Fibroblast of upper back skin (primary cell): ENCODE measurements at places on chromosomes 16 and 17.

DNA sequence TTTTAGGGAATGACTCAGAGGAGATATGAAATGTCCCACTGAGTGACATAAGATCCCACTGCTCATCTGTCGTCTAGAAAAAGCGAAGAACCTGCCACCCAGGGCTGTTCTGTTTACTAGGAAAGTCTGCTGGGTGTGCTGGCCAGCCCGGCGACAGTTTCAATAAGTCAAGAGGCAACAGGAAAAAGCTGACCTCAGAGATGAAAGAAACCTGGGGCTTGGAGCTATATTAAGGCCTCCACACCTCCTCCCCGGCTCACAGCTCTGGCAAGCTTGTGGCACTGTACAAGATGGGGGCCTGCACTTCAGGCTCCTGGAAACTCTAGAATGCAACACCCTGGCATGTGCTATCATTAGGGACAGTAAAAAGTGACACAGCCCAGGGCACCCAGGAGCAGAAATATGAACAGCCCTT, 10.6 kb downstream of the ZFHX3 start:
- no peak for DNase-seq

DNA sequence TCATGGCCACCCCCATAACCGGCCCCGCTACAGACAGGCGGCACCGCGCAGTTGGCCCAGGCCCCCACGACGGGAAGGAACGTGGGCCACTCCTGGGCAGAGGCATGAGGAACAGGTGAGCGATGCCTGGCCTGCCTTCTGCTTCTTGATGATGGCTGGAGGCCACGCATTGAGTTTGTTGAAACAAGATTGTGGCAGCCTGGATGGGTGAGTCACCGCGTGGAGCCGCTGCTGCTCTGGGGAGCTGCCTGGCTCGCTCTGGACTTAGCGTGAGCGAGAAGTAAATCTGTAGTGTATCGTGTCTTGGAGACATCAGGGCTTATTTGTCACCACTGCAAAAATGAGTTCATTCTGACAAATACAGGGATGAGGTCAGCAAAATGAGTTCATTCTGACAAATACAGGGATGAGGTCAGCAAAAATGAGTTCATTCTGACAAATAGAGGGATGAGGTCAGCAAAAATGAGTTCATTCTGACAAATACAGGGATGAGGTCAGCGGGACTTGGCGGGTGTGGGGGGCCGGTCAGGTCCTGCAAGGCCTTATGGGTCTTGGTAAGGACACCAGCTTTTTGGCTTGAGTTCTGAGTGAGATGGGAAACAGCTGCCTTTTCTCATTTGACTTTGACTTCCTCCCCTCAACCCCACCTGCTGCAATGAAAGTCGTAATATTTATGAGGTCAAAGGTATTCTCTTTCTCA, 93.0 kb downstream of the SEC14L1 start:
- DNase-seq: peak; percentile 64

GRCh38 chr17:35868737-35869136, at the start of gene HEATR9:
TSS of gene HEATR9 (minus strand) at chr17:35868891. CDS start at chr17:35868742, 149 bp downstream.
- DNase-seq: no peak

DNA sequence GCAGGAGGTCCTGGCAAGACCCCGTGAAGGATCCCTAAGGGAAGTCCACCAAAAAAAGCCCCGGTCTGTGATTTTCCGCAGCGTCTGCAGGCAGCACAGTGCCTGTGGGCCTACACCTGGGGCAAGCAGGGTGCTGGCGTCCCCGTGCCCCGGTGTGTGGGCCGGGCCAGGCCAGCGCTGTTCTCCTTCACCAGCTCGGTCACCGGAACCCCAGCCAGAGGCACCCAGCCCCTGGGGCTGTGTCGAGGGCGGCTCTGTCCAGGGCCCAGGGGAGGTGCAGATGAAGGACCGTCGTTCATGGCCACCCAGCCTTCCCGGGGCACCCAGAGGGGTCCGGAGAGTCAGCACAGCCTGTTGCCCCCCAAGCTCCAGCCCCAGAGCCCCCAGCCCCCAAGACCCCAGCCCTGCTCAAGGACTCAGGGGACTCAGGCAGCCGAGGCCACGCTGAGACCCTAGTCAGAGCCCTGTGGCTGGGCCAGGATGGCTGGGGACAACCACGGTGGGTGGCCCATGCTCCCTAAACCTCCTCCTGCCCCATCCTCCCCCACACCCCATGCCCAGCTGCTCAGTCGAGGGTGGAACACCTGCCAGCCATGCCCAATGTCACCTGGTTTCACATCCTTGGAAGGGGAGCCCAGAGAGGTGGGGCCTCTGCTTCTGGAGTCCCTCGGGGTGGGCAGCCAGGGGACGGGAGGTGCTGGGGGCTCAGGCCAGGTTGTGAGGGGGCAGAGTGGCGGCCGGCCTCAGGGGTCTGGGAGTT, 5.7 kb upstream of the C1QTNF8 start:
- DNase-seq: no peak

GRCh38 chr17:37300683-37301082, 75.1 kb upstream of the C17orf78 start:
- no peak for DNase-seq

- DNase-seq: no peak
Observed at GRCh38 chr16:2180962-2181923, 15.2 kb downstream of the CASKIN1 start.
